Stimulated activated naive CD4-positive, alpha-beta T cell treated with Interleukin-2 at 50 U/mL for 16 hours (primary cell): ENCODE measurements at places on chromosomes 2 and 18.

GRCh38 chr2:219737270-219737691 lies 109.9 kb downstream of the SLC4A3 start:
- no peak for DNase-seq

DNA sequence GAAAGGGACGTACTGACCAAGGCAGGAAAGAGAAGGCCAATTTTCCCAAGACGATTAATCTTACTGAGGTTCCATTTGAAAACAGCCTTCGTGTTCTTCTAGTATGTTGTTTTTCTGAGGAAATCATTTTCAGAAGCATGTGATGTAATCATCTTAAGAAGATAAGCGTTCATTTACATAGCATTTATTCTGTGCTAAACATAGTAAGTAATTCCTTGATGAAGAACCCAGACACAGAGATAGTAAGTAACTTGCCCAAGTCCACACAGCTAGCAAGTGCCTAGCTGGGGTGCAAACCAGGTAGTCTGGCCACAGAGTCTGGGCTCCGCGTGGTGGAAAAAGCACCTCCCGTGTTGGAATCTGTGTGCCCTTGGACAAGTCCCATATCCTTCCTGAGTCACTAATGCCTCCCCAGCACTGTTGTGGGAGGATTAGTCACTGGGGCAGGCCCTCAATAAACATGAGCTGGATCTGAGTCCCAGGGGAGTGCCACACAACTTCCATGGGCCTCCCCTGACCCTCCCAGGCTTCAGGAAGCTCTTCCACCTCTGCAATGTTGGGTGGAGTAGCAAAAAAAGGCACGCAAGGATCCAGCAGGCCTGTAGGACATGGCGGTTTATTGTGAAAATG lies 26.9 kb upstream of the ASAP2 start:
- no peak for DNase-seq

DNA sequence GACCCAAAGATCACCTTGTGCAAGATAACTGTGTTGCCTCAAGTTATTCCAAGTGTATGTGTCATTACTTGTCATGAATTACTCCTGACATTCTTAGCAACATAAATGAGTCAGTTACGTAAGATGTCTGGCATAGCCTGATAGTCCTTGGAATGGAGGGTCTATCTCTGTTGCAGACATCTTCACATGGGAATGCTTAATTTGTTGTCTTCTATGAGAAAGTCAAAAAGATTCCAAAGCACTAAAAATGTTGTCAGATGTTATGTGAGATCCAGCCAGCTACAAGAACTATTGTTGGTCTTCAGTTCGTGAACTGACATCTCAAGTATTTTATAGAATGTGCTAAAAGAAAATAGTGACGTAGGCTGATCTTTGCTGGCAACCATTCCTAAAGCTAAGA lies 178.2 kb upstream of the RASGRP3 start:
- DNase-seq: no peak

GRCh38 chr2:181058378-181059269 lies 78.2 kb downstream of the UBE2E3 start:
- DNase-seq: no peak

- no peak for DNase-seq
Observed at GRCh38 chr2:66445076-66445924, 10.4 kb downstream of the MEIS1 start.

DNA sequence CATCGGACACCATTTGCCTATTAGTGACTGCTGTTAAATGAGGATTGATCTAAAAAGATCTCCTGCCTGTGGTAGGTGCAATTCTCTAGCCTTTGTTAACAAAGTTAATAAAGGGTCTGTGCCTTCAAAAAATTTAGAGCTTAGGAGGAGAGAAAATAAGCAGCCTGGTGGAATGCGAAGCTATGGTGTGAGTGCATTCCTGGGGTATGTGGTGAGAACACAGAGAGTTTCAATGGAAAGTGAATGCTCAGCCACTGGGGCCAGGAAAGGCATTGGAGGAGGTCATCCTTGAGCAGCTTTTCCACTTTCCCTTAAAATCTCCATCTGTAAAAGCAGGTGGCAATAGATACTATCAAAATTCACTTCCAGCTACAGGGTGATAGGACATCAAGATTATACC lies 331.2 kb upstream of the LRATD1 start:
- no peak for DNase-seq

DNA sequence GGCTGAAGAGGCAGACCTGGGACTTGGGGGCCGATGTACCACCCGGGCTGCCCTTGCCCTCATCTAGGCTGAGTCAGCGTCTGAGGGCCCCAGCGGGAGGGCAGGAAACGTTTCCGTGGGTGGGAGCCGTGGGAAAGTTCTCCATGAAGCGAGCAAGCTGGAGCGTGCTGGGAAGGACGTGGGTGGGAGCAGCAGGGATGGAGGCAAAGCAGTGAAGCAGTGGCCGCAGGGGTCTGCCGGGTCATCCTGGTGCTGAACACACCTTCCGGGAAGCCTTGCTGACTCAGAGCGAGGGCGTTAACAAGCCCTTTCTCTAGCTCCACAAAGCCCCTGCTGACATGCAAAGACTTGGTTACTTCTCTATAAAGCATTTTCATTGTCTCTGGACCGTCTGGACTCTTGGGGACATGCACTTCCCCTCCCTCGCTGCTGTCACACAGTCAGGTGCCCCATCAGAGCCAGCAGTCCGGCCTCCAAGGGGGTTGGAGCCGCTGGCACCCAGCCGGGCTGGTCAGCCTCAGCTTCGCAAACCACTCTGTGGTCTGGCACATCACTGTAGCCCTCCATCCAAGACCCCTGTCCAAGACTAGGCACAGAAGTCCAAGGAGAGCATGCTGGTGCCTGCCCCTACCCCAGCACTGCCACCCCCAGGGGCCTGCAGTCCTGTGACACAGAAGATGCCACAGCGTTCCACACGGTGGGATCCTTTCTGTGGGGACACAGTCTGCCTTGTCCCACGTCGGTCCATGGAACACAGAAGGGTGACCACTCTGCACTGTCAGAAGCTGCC lies 115.1 kb upstream of the GPC1 start:
- DNase-seq: no peak

DNA sequence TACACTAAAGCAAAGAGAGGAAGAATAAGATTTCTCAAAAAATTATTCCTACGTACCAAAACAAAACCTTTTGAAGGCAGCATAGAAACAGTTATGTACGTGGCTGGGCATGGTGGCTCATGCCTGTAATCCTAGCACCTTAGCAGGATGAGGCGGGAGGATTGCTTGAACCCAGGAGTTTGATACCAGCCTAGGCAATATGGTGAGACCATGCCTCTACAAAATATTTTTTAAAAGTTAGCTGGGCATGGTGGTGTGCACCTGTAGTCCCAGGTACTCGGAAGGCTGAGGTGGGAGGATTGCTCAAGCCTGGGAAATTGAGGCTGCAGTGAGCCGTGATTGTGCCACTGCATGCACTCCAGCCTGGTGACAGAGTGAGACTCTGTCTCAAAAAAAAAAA lies 14.9 kb upstream of the CYP26B1 start:
- DNase-seq: no peak

DNA sequence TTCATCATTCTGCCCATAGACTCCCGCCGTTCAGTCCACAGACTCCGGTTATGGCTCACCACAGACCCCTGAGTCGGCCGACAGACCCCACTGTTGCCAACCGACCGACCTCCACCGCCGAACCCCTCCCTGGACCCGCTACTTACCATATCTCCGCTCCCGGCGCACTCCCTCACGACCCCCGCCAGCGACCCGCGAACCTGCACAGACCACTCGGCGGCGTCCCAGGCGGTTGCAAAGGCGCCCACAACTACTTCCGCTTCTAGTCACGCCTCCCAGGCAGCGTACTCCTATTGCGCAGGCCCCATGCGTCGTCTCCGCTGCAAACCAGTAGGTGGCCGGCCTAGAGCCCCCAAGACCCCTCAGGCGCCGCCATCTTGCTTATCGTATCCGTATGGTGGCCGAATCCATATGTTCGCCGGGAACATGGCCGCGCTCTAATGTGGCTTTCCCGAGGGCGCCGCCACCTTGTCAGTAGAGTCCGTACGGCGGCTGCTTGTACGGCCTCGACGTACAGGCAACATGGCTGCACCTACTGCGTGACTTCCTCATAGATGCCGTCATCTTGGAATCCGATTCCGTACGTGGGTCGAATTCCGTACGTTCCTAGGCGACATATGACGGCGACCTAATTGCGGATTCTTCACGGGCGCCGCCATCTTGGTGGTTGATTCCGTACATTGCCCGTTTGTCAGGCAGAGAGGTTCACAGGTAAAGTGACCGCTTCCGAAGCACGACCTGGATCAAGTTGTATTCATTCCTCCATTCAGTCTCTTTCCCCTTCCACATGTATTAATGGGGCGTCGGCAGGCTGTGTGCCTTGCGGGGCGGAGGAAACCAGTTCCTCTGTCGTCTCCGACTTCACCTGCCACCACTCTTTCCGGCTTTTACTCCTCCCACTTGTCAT lies at the start of gene CXXC1:
TSS of gene CXXC1 (minus strand) at position 252 of the 907 bp plus-strand sequence. CDS start at position 149, 103 bp downstream.
- peak; percentile 99 for DNase-seq

DNA sequence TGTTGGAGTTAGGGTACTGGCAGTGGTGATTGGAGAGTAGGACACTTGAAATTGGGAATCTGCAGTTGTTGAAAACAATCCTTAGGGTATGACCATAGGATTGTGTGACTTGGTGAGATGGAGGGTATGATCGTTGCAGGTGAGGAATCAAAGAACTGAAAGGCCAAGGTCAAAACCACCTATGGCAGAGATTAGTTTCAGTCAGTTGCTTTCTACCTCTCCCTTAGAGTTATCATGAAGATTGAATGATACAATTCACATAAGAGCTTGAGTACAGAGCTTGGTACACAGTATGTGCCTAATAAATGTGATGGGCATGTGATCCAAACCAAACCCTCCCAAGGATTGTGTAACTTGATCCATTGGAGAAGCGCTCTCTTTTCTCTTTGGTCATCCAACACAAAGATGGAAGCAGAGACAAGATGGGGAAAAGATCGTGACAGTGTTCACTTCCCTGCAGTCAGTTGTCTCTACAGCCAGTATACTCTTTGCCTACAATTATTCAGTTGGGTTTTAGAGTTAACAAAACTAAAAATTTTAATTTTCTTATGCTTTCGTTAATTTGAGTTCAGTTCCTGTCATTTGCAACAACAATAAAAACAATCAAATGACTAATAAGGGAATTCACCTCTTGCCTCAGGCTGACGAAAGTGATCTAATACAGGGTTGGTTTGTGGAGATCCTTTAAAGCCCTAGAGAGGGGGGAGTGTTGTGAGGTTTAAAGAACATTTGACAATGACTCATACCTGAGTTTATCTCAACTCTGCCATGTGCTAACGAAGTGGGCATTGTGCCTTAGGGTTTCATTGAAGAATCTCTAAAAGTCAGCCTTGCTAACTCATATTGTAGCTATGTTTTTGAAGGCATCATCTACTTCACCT lies 14.8 kb upstream of the SMAD2 start:
- DNase-seq: no peak

GRCh38 chr2:100944617-100945432 lies 57.3 kb upstream of the RPL31 start:
- DNase-seq: no peak

GRCh38 chr18:43271593-43272432 lies 5.5 kb downstream of the SYT4 start:
- no peak for DNase-seq

GRCh38 chr18:1350931-1351450 lies 446.3 kb downstream of the ADCYAP1 start:
- DNase-seq: no peak

- DNase-seq: no peak
Observed at GRCh38 chr18:32167980-32168730, 21.7 kb upstream of the MEP1B start.

DNA sequence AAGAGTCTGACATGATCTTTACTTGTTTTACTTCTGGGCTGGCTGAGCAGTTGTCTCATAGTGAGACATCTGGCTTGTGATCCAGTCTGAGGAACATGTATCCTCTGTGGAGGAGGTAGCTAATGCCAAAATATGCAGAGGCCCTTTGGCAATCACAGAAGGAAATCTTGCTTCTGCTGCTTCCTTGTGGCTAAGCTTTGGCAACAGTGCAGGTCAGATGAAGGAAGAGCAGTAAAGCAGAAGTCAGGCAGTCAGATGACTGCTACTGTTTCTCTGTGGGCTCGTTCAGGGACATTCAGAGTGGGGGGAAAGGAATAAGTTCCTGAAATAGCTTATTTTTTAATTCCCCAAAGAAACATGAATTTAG lies 22.3 kb downstream of the DOK1 start:
- no peak for DNase-seq

- peak; percentile 16 for DNase-seq
Observed at GRCh38 chr18:58045242-58046092, 1.4 kb downstream of the NEDD4L start.

GRCh38 chr2:42999856-43000241 lies 207.5 kb upstream of the HAAO start:
- no peak for DNase-seq

DNA sequence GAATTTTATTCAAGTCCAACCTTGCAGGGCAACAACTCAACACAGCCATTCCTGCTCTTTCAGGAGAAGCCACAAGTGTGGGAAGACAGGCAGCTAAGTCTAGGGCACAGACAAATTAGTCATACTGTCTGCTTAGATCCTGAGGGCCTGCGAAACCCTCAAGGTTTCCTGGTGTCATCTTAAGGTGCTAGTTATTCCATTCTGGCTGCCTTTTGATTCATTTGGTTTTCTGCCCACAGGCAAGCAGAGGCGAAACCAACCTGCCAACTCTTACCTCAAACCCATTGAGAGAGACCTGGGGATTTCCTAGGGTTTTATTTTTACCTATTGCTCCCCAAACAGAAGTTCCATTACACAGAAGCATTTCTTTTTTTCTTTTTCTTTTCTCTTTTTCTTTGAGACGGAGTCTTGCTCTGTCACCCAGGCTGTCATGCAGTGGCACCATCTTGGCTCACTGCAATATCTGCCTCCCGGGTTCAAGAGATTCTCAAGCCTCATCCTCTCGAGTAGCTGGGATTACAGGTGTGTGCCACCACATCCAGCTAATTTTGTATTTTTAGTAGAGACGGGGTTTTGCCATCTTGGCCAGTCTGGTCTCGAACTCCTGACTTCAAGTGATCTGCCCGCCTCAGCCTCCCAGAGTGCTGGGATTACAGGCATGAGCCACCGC lies 23.7 kb upstream of the SCYGR1 start:
- DNase-seq: peak; percentile 68

DNA sequence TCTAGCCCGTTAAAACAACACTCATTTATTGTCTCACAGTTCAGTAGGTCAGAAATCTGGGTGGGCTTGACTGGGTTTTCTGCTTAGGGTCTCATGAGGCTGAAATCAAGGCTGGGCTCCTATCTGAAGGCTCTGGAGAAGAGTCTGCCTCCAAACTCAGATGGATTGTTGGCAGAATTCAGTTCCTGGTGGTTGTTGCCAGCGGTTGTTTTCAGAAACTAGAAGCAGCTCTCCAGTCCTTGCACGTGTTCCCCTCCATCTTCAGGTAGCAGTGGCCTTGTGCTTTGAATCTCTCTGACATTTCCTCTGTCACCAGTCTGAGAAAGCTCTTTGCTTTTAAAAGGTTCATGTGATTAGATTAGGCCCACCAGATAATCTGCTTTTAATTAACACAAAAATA lies 20.1 kb upstream of the FN1 start:
- DNase-seq: no peak

DNA sequence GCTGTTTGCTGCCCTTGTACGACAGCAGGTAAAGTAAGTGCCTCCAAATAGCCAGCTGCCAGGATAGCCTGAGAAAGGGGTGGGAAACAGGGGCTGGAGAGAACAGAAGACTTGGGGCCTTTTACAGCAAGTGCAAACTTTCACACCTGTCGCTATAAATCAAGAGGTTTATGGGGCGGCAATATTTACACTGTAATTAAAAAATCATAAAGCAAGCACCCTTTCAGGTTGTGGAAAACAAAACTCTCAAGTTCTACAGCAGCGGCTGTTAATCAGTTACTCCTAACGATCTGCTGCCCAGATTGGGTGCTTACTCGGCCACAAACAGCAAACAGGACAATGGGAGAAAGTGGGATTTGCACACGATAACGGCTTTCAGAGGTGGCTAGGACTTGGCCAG lies 359.5 kb upstream of the ETAA1 start:
- DNase-seq: no peak

GRCh38 chr2:199851883-199852282 lies 891 bp upstream of the FTCDNL1 start:
- DNase-seq: no peak
